ENCODE measurements at places on chromosomes 16 and 17.
A peak's percentile ranks its signal among the peaks of the same experiment; 100 is the strongest.

- peak; percentile 53 for DNase-seq
Measured at GRCh38 chr16:70553645-70554044, 30.0 kb downstream of the SF3B3 start.

GRCh38 chr17:19317359-19318095 is 45.0 kb downstream of the B9D1 start:
- DNase-seq = peak; percentile 75

GRCh38 chr16:65532258-65532657 is 410.4 kb upstream of the CDH11 start:
- no peak for DNase-seq

GRCh38 chr16:23670137-23670776 is 8.4 kb upstream of the PLK1 start:
- peak; percentile 62 for DNase-seq

DNA sequence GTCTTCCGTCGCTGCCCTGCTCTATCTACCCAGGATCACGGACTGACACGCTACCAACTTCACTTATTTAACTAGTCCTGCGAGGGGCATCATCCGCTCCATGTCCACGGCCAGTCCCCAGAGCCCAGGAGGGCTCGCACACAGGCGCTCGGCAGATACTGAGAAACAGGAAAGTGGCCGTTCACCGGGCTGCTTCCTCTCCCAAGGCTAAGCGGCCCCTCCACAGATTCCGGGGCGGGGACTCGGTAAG is 388 bp downstream of the OXLD1 start:
- DNase-seq = no peak

DNA sequence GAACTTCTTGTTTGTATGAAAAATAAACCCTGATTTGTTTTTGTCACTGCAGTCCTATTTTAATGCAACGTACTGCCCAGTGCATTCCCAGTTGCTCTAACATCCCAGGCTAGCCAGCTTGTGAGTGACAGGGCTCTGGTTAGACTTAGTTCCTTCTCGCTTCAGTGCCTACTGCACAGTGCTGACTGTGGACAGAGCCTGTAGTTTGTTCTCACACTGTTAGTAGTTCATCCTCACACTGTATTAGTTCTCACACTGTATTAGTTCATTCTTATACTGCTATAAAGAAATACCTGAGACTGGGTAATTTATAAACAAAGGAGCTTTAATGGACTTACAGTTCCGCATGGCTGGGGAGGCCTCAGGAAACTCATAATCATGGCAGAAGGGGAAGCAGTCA is 116.6 kb upstream of the SALL1 start:
- DNase-seq = no peak

GRCh38 chr17:81482673-81483072 is 29.9 kb downstream of the ACTG1 start:
- DNase-seq = no peak

- no peak for DNase-seq
Measured at GRCh38 chr17:19364699-19365498, 2.4 kb upstream of the B9D1 start.

DNA sequence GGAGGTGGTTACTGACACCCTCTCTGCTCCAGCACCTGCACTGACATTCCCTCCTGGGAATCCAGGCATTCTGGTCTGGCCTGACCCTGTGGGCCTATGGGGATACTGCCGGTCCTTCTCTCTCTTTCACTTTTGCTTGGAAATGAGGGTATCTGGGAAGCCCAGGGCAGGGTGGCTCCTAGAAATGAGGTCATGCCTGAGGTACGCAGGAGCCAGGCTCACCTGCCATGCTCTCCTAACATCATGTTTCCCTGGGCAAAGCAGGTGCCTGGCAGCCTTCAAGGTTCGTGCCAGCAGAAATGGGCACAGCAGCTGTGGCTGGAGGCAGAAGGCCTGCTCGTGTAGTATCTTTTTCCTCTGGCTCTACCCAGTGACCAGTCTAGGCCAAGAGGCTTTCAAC is 3.3 kb downstream of the ITGA3 start:
- no peak for DNase-seq

Measured in astrocyte of the cerebellum (primary cell).